Left cardiac atrium (tissue), 4 donors: ENCODE measurements at places on chromosomes 4 and X. TPM values are rescaled to one million over a fixed set of nuclear protein-coding genes. Genes with fewer than 3 reads are reported as not detected.

- no peak for DNase-seq
Observed at GRCh38 chr4:48261281-48261680, 8.4 kb downstream of the TEC start.

Gene MAGEA2
- total RNA-seq: not detected

DNA sequence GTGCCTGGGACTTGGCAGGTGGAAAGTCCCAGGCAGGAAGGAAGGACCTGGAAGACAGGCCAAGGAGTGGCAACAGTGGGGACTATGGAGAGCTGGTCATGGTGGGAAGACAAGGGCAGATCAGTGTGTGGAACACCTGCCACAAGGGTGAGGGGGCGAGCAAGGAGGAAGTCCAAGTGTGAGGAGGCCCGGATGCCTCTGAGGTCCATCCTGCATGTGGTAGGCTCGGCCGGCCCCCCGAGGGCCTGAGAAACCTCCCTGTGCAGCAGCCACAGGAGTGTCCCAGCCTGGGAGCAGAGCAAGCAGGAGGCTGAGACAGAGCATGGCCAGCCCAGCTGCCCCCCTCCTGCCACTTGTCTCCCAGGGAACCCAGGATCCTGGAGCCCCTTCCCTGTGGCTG lies 40.5 kb upstream of the PSAPL1 start:
- DNase-seq: no peak

Gene ALG13
- total RNA-seq: 29.3 TPM

GRCh38 chrX:56248492-56248891 lies 16.3 kb downstream of the KLF8 start:
- DNase-seq: peak; percentile 34

Gene MAP7D2
- total RNA-seq: 0.60 TPM

- no peak for DNase-seq
Observed at GRCh38 chr4:41050116-41050515, 164.2 kb downstream of the APBB2 start.

Gene FATE1
- total RNA-seq: not detected

GRCh38 chr4:187889651-187890050 lies 105.9 kb upstream of the ZFP42 start:
- no peak for DNase-seq

- peak; percentile 34 for DNase-seq
Observed at GRCh38 chrX:42752730-42753129, 25.2 kb downstream of the PPP1R2C start.

GRCh38 chr4:152255437-152255836 lies 280.5 kb downstream of the FBXW7 start:
- no peak for DNase-seq

DNA sequence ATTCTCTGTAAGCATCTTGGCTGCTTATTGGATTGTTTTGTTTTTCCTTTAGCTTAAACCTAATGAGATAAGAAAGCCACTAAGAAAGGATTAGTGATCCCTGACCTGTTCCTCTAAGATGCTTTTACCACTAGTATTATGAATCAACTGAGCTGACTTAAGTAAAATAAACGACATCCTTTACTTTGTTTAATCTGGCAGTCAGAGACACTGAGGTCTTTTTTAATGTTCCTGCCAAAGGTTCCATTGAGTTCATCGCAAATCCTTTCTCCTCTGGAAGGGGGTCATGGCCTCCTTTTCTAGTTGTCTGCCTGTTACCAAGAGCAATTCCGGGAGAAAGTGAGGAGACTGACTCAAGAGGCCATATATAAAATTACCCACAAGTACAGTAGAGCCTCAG lies 1038.3 kb upstream of the SLIT2 start:
- no peak for DNase-seq

DNA sequence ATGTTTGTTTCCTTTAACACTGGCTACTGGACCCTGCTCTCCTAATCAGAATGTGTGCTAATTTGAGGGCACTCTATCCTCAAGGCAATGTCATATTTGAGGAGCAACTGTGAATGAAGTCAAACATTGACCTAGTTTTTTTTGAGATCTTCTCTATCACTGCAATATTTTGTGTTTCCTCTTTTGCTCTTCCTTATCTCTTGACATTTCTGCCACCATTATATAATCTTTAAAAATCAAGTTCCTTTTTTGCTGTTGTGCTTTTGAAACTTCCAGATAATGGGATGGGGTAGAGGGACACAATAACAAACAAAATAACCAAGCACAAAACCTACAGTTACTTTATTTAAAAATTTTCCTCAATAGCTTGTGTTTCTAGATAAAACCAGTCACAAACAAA lies 7.4 kb upstream of the WDFY3 start:
- DNase-seq: no peak

- no peak for DNase-seq
Observed at GRCh38 chrX:8815460-8816065, 14.4 kb upstream of the FAM9A start.

DNA sequence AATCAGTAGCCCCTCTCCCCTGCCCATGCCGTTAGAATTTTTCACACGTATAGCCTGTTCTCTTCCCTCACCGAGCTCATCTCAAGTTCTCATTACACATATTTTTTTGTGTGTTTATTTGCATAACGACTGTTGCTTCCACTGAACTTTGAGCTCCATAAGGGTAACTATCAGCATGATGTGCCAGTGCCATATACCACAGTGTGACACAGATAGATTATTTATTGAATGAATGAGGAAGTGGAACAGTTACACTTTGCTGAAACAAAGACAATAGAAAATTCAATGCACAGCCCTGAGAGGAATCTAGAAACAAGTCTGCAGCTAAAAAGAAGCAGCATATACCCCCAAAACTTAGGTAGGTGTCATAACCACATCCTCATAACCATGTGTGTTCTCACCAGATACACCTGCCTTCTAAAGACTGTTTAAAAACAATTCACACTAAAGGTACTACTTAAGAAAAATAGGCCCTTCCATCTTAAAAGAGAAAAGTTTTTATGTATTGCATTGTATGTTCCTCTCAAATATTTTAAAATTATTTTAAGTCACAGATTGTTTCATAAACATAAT lies 389.9 kb downstream of the PACRGL start:
- DNase-seq: no peak

DNA sequence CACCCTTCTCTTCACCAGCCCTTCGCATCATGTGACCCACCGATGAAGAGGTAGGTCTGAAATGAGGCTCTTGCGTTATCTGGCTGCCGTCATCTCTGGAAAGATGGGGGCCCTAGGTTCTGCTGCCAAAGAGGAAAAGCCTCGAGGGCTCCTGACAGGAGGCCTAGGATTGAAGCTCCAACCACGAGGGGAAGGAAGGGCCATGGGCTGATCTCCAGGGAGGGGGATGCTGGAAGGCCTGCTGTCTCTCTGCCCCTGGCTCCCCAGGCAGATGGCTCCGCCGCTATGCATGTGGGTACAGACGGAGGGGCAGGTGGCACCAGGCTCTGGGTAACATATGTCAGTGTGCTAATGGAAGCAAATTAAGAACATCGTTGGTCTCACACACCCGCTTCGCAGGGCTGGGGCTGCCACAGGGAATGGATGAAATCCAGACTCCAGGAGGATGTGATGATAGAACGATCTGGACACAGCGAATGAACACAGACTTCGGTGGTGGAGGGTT lies 44.9 kb downstream of the AFAP1 start:
- DNase-seq: no peak

DNA sequence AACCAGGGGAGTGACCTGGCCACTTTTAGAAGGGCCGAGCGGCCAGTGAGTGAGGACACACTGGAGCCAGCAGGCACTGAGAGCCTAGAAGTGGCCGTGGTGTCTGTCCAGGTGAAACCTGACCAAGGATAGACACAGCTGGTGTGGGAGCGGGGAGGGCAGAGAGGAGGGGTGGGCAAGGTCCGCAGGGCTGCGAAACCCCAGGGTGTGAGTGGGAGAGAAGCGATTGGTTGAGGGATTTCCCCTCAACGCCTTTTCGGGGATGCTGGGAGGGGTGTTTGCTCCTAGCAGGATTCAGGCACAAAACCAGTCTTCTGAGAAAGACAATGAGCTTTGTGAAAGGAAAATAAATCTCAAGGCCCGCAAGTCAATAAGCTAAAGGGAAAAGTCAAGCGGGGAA lies 33.2 kb upstream of the ARSD start:
- no peak for DNase-seq

Gene ADH1C
- total RNA-seq: 6.7 TPM

Gene DACH2
- not detected for total RNA-seq

GRCh38 chr4:25402521-25402920 lies 25.5 kb downstream of the ANAPC4 start:
- DNase-seq: no peak

GRCh38 chr4:85776579-85776978 lies 301.6 kb downstream of the ARHGAP24 start:
- DNase-seq: no peak

- DNase-seq: no peak
Observed at GRCh38 chr4:130131536-130131935, 1035.6 kb downstream of the C4orf33 start.

- no peak for DNase-seq
Observed at GRCh38 chrX:144722307-144722706, 525.0 kb upstream of the SPANXN1 start.

DNA sequence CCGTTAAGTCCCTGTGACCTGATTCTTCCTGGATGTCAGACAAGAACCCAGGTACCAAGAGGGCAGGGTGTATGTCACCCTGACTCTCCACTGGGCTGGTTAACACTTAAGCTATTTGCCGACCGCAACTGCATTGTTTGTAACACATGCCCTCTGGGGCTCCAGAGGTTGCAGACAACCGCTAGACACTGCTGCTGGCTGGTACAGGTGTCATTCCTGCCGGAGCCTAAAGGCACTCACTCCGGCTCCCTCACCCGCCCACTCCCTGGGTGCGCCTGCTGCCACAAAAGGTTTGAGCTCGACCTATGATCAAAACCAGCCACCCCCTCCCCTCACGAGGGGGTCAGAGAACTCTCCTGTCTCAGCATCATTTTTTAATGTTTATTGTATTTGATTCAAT lies 208.2 kb downstream of the FAT4 start:
- DNase-seq: no peak

Gene SPANXA1
- total RNA-seq: not detected
